ENCODE measurements at places on chromosomes 1 and 21. TPM values are rescaled to one million over a fixed set of nuclear protein-coding genes. Genes with fewer than 3 reads are reported as not detected.

- peak; percentile 43 for DNase-seq
These were observed 626 bp downstream of the PTP4A2 start for GRCh38 chr1:31937300-31938183.

GRCh38 chr21:27722095-27722494, 755.2 kb upstream of the ADAMTS5 start:
- no peak for DNase-seq

Gene OR10R2
- total RNA-seq, result not detected

Gene SLC30A2
- not detected for total RNA-seq

- no peak for DNase-seq
These were observed 54.4 kb upstream of the NEGR1 start for GRCh38 chr1:72336776-72337175.

DNA sequence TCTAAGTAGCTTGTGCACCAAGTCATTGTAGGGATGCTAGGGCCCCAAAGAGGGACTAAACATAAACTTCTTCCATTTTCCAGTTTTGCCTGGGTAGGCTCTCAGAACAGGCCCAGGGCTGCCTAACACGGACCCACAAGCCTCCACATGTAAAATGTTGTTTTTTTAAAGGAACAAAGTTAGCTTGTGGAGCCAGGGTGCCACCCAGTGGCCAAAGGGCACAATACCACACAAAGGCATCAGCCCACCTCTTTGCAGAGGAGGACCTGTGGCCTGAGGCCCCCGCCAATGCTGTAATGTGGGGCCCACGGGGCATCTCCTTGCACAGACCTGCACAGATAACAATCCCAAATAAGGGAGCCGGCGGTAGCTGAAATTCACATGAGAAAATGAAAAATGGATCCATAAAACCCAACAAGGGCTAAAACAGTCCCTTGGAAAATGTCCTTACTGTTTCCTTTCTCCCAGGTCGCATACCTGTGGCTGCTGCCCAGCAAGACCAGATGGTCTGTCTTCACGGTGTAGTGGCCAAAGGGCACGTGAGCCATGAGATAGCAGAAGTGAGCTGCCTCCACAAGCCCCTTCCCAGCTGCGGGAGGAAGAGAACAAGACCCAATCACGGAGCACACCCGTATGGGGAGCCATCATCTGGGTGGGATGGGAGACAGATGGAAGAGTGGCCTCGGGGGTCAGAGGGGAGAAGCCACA, 23.8 kb downstream of the SEC16B start:
- peak; percentile 79 for DNase-seq

DNA sequence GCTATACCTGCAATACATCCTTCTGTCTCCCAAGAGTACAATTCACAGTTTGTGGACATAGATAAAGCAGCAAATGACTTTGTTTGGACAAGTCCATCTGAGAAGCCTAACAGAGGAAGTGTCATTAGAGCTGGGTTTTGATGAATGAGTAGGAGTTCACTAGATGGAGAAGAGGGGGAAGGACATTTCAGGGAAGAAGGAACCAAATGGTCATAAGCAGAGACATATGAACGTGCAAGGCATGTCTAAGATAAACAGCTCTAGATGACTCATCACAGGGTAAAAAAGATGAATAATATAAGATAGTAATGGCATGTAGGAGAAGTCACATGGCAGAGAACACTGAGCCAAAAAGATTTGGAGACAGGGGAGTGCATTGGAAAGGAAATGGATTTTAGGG, 54.5 kb downstream of the HMGB4 start:
- DNase-seq, result no peak

DNA sequence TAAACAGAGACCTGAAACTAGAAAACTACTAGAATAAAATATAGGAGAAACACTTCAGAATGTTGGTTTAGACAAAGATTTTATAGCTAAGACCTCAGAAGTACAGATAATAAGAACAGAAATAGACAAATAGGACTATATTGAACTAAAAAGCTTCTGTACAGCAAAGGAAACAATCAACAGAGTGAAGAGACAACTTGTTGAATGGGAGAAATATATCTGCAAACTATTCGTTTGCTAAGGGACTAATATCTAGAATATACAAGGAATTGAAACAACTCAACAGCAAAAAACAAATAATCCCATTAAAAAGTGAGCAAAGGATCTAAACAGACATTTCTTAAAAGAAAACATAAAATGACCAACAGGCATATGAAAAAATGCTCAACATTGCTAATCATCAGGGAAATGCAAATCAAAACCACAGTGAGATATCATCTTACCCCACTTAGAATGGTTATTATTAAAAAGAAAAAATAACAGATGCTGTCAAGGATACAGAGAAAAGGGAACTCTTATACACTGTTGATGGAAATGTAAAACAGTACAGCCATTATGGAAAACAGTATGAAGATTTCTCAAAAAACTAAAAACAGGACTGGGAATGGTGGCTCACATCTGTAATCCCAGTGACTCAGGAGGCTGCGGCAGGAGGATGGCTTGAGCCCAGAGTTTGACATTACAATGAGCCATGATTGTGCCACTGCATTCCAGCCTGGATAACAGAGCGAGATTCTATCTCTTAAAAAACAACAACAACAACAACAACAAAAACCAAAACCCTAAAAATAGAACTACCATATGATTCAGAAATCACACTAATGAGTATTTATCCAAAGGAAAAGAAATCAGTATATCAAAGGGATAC, 37.3 kb upstream of the ZSWIM5 start:
- no peak for DNase-seq
